ENCODE measurements at places on chromosomes 13 and 19.

GRCh38 chr13:72156760-72157159 lies 289.8 kb upstream of the DACH1 start:
- no peak for DNase-seq

- DNase-seq, result no peak
These were observed 413.7 kb downstream of the IRS2 start for GRCh38 chr13:109372666-109373065.

DNA sequence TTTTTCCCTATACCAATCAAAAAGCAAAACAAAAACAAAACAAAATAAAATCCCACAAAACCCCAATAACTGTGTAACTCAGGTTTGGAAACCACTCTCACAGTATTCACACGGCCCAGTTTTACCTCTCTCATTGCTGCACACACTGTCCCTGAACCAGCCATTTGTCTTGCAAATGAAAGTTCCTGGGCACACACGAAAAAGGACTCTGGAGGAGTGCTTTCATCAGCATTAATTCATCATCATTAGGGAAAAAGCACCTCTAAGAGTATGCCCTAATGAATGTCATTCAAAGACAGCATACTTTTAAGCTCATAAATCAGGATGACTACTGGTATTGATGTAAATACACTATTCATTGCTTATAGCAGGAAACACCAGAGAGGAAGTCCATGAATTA lies 306.3 kb downstream of the DNAJC15 start:
- no peak for DNase-seq

DNA sequence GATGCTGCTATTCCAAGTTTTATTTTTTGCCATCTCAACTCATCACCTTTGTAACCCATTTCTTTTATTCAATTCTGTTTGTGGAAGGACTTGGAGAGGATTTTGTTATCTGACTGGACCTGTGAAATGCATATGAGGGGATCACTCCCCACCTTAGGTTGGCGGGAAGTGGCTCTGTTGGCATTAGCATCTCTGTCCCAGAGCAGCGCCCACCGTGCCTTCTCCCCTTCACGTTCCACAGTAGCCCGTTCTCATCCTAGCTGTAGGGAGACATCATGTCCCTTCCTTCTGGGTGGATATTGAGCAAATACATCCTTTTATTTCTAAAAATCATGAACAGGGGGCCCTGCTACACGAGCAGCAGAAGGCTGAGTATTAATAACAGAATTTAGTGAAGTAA lies 330.4 kb downstream of the RFC3 start:
- no peak for DNase-seq

- DNase-seq, result no peak
These were observed 1318.9 kb downstream of the OLFM4 start for GRCh38 chr13:54347531-54347930.

GRCh38 chr13:32028711-32029110 lies 2.9 kb upstream of the FRY start:
- DNase-seq, result no peak

GRCh38 chr19:40400559-40400958 lies 10.6 kb upstream of the HIPK4 start:
- no peak for DNase-seq

DNA sequence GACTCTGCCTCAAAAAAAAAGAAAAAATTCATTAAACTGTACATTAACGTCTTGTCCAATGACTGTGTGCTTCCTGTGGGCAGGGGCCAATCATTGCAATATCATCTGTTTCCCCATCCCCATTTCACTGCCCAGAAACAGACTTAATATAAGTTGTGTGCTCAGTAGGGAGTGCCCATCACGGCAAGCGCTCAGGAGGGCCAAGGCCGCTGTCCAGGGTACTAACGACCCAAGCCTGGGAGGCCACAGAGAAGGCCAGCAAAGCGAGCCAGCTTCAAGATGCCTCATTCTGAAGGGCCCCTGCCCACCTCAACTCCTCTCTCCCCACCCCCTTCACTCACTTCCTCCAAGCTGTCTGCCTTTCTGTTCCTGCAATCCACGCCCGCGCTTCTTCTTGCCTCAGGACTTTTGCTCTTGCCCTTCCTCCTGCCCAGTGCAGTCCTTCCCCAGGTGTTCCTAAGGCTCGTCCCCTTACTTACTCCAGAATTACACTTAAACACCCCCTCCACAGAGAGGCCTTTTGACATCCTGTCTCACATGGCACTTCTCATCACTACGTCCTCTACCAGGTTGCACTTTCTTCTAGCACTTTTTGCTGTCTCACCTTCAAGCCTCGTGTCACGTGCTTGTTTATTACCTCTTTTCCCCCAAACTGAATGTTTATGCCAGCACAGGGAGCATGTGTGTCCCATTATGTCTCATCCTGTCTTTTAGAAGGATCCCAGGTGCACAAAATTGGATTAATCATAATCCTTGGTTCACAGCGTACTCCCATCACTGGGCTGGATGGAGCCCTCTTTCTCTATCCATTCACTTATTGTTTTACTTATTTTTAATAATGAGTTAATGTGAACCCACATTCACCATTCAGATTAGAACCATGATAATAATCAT lies 11.3 kb upstream of the POU2F2 start:
- DNase-seq, result no peak

GRCh38 chr19:8403098-8403819 lies 9.8 kb upstream of the MARCHF2 start:
- DNase-seq, result no peak

GRCh38 chr19:24051516-24051915 lies 35.5 kb upstream of the ZNF254 start:
- DNase-seq, result no peak

GRCh38 chr19:56637976-56638555 lies 4.9 kb upstream of the SMIM17 start:
- no peak for DNase-seq

DNA sequence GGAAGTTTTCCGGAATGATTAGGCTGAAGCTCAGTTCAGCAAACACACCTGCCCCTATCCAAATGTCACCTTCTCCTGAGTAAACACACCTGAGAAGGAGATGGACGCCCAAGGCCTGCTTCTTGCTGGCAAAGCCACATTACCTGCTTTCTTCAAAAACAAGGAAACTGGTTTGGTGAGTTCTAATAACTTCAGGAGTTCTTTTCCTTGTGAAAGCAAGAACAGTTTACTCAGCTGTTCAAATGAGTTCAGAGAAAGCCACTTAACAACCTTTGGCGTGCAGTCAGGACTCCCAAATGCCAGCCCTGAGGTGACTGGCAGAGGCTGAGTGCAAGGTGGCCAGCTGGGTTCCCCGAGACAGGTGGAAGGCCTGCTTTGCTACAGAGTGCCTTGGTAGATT lies 160.5 kb downstream of the STK24 start:
- DNase-seq, result no peak

DNA sequence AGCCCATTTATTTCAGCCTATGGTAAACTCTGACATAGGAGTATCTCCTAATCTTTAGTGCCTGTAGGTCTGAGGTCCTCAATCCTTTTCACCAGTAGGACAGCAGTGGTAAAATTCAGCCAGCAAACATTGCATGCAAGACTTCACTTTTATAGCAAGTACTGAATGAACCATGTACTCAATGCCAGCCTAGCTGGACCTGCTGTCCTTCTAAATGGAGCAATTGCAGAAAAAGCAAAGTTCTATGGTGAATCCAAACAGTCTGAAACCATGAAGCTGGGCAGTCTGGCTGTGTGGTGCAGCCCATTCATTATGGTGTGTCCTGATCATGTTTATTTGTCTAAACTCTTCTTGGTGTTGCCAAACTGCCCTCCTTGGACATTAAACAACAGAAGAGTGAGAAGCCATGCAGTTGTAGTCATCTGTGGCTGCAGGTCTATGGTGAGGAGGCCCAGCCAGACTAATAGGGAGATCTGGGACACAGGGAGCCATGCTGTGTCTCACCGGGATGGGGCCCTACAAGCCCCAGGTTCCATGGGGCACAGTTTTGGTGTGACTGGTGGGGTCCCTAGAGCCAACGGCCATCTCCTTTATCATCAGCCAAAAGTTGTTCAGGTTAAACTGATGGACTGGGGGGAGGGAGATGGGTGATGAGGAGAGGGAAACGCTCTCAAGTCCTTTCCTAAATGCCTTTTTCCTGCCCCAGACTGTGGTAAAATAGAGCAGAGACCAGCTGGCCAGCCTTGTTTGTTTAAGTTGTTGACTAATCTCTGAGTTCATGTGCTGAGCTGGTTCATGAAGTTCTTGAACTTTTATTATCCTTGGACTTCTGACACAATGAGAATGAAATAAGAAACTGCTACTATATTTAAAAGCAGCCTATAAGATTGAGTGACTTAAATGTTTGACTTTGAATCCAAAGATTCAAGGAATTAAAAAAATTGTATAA lies 20.6 kb upstream of the TNFSF11 start:
- no peak for DNase-seq

Measured in cortex of kidney (tissue), 1 donor.